ENCODE measurements at places on chromosomes 12 and 14.

GRCh38 chr12:97336900-97337751 lies 125.5 kb upstream of the RMST start:
- DNase-seq: no peak

DNA sequence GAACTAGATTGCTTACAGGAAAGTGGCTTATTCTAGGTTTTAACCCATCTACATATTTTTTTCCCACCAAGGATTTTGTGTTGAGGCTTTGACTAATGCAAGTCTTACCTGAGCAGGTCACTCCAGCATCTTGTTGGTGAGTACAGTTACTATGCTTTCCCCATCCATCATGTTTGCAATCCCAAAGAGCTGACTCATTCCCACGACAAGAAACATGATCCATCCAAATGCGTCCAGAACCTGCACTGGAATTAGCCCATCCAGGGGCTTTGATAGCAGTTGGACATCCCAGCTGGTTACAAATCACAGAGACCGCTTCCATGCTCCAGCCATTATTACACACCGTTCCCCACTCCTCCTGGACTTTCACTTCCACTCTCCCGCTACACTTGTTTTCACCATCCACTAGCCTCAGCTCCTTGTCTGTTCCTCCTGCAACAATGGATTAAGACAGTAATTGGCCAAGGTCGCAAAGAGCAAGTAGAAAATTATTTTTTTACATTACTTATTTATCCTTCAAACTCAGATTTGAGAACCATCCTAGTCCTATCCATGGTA lies 2.5 kb downstream of the CD163 start:
- no peak for DNase-seq

- DNase-seq: no peak
Measured at GRCh38 chr12:95017482-95017881, 14.0 kb upstream of the NDUFA12 start.

GRCh38 chr12:21771311-21771710 lies 3.2 kb downstream of the KCNJ8 start:
- DNase-seq: no peak

DNA sequence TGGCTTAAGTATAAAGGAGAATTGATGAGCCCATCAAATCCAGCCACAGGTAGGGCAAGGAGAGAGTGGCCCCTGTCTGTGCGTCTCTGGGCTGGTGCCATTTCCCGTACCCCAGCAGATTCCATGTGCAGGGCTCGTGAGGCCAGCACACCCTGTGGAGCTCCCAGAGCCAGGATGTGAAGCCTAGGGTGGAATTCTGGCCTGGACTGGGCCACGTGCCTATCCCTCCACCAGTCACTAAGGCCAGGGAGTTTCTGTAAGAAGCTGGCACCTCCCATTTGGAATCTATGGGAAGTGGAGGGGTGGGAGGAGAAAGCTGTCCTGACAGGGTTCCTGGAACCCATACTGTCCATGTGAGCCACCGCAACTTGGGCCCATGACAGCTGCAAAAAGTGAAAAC lies 148.5 kb downstream of the FOXN3 start:
- no peak for DNase-seq

DNA sequence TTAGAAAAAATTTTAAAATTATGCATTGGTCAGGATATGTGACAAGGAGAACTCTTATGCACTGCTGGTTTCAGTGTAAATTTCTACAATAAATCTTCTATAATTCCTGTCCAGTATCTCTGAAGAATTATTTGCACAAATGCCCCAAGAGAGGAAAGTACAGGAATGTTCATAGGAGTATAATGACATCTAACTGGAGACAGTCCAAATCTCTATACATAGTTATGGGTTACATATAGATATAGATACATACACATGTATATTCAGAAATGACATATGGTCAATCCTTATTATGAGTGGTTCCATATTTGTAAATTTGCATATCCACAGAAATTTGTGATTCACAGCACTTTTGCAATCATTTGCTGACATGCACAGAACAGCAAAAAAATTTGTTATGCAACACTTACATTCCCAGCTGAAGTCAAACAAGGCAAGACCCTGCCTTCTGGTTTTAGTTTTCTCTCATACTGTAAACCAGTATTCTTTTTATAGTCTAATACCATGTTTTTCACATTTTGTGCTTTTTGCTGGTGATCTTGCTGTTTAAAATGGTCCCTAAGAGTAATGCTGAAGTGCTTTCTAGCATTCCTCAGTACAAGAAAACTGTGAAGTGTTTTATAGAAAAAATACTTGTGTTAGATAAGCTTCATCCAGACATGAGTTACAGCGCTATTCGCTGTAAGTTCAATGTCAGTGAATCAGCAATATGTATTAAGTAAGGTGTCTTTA lies 103.8 kb downstream of the SLC16A7 start:
- DNase-seq: no peak

GRCh38 chr12:109099431-109100020 lies 2.1 kb downstream of the UNG start:
- no peak for DNase-seq

DNA sequence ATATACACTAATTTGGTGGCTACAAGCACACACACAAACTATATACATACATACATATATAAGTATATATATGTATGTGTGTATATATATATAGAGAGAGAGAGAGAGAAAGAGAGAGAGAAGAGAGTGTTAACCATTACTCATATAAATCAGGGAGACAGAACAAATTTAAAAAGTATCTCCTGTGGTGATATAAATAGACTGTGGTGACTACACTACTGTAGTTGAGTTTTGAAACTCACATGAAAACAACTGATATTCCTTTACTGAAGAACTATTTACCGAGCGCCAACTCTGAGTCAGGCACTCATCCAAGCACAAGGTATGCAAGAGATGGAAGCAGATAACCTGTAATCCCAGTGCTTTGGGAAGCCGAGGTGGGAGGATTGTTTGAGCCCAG lies 67.3 kb upstream of the ANO6 start:
- no peak for DNase-seq

GRCh38 chr12:9960590-9960989 lies 10.6 kb upstream of the CLEC12A start:
- no peak for DNase-seq

DNA sequence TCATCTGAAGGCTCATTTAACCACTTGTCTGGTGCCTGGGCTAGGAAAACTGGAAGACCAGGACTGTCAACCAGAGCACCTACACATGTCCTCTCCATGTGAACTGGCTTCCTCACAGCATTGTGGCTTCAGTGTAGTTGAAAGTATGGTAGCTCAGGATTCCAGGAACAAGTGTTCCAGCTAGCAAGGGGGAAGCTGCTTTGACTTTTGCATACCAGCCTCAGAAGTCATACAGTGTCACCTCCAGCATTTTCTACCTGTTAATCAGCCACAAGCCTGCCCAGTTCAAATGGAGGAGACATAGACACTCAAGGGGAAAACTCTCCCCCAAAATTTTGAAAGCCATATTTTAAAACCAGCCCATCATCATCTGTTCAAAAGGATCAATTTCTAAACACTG lies 212.8 kb upstream of the CAND1 start:
- no peak for DNase-seq

GRCh38 chr14:52080158-52080800 lies 11.4 kb upstream of the NID2 start:
- no peak for DNase-seq

- DNase-seq: no peak
Measured at GRCh38 chr12:42552822-42553221, 36.7 kb downstream of the PRICKLE1 start.
